Breast epithelium (tissue), 4 donors: ENCODE measurements at places on chromosomes 5 and 9.

- H3K4me1 ChIP-seq = no peaks in the 10 kb centered on the region
- H3K4me3 ChIP-seq = no peak overlapping the region
- DNase-seq = no peak
- H3K36me3 ChIP-seq = no peaks in the 10 kb centered on the region
- H3K27ac ChIP-seq = no peak overlapping the region
Observed at GRCh38 chr9:27421577-27421976, 102.5 kb upstream of the IFNK start.

- H3K27ac ChIP-seq = no peak overlapping the region
- H3K4me3 ChIP-seq = no peak overlapping the region
- no peaks in the 10 kb centered on the region for H3K4me1 ChIP-seq
- H3K27me3 ChIP-seq = no peaks in the 10 kb centered on the region
- H3K36me3 ChIP-seq = no peaks in the 10 kb centered on the region
Observed at GRCh38 chr9:120755810-120756434, 37.3 kb downstream of the FBXW2 start.

DNA sequence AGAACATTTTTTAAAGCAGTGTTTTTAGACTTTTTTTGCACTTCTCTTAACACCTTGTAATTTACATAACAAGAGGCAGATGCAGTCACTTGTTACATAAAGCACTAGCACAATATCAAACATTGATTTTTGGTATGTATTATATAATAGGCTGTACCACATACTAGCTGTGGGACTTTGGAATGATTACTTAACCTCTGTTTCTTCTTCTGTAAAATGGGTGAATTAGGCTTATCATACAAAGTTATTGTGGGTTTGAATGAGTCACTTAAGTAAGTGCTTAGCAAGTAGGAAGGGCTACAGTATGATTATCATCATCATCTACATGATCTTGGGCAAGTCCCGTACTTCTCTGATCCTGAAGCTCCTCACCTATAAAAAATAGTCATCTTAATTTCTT, 2.1 kb downstream of the FAM81B start:
- no peaks in the 10 kb centered on the region for H3K36me3 ChIP-seq
- H3K4me3 ChIP-seq = no peak overlapping the region
- no peak for DNase-seq
- no peaks in the 10 kb centered on the region for H3K4me1 ChIP-seq
- no peaks in the 10 kb centered on the region for H3K27me3 ChIP-seq

DNA sequence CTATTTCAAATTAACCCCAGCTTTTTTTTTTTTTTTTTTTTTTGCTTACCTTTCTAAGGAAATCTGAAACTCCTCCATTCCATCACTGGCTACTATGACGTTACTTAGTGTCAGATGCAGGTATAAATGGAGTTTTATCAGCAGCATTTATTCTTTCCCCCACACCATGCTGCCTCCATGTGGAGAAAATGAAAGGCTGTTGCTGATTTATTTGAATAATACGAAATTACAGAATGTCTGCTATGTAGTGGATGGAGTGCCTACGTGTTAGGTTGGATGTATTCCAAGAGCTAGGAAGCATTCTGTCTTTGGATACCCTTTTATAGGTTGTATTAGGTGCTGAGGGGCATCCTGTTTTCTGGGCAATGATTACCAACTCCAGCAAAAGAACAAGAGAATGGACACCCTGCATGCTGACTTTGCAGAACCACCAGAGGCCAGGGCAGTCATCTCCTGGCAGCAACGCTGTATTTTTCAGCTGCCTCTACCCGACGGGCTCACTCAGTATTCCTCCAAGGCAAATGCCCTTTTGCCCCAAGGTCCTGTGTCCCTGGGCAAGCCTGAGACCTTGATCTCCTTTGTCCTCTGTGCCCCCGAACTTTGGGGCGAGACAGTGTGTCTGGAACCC, 199.5 kb downstream of the ALDH1A1 start:
- H3K4me3 ChIP-seq = no peak overlapping the region
- H3K36me3 ChIP-seq = no peaks in the 10 kb centered on the region
- no peaks in the 10 kb centered on the region for H3K4me1 ChIP-seq
- no peak overlapping the region for H3K27ac ChIP-seq
- no peaks in the 10 kb centered on the region for H3K27me3 ChIP-seq

DNA sequence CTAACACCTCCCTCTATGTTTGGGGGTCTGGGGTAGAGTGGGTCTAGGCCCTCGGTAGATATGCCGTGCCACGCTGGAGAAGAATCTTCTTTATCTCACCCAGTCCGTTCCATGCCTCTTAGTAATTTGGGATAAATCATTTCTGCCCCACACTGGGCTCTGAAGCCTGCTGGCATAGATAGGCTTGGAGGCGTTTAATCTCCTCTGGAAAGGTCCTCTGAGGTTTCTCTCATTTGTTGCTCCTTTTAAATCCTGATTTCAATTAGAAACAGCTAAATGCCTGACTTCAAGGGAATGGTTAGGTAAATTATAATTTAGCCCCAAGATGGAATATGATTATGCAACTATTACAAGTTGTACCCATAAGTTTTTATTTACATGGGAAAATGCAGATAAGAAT, 57.8 kb upstream of the AKNA start:
- no peak overlapping the region for H3K27ac ChIP-seq
- H3K27me3 ChIP-seq = no peaks in the 10 kb centered on the region
- H3K4me1 ChIP-seq = no peaks in the 10 kb centered on the region
- DNase-seq = no peak
- no peak overlapping the region for H3K4me3 ChIP-seq

GRCh38 chr5:171867786-171868185, 82.2 kb downstream of the SMIM23 start:
- DNase-seq = no peak
- H3K4me3 ChIP-seq = no peak overlapping the region
- H3K36me3 ChIP-seq = no peaks in the 10 kb centered on the region
- H3K27me3 ChIP-seq = no peaks in the 10 kb centered on the region
- no peak overlapping the region for H3K27ac ChIP-seq

GRCh38 chr9:113711251-113711650, 164.9 kb upstream of the ZNF618 start:
- H3K27ac ChIP-seq = no peak overlapping the region
- DNase-seq = no peak
- H3K36me3 ChIP-seq = no peaks in the 10 kb centered on the region
- H3K4me1 ChIP-seq = no peaks in the 10 kb centered on the region

DNA sequence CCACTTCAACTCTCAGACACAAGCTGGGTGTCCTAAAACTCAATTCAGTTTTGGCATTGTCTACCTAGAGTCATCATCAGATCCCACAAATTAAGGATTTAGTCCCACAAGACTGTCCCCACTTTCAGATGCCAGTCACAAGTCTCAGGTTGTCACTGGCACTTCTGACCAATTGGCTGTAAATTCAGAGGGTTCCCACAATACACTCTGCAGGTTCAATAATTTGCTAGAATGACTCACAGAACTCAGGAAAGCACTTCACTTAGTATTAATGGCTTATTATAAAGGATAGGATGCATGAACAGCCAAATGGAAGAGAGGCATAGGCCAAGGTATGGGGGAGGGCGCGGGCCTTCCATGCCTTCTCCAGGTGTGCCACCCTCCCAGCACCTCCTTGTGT, 209.1 kb downstream of the SREK1 start:
- no peaks in the 10 kb centered on the region for H3K27me3 ChIP-seq
- no peaks in the 10 kb centered on the region for H3K36me3 ChIP-seq
- H3K4me1 ChIP-seq = no peaks in the 10 kb centered on the region
- H3K4me3 ChIP-seq = no peak overlapping the region

DNA sequence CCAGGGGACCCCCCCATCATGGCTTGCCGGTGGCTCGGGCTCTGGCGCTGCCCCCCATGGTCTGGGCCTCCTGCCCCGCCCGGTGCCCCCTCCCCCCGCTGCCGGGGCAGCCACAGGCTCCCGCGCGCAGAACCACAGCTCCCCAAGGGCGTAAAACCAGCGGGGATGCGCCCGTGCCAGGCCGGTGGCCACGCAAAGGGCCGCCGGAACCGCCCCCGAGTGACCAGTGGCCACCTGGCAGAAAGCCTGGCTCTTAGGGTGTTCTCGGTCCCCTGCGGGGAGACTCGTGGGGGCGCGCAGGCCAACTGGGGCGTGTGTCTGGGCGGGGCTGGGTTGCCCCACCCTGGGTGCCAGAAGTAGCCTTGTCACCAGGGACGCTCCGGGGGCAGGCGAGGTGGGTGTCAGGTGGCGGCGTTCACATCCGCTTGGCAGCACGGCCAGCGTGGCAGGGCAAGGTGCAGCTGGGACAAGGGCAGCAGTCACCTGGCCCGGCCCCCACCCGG, 515 bp upstream of the AGPAT2 start:
- no peaks in the 10 kb centered on the region for H3K36me3 ChIP-seq
- H3K4me3 ChIP-seq = peak overlapping the region; percentile 86
- peaks cover 8% of the 10 kb centered on the region for H3K4me1 ChIP-seq

DNA sequence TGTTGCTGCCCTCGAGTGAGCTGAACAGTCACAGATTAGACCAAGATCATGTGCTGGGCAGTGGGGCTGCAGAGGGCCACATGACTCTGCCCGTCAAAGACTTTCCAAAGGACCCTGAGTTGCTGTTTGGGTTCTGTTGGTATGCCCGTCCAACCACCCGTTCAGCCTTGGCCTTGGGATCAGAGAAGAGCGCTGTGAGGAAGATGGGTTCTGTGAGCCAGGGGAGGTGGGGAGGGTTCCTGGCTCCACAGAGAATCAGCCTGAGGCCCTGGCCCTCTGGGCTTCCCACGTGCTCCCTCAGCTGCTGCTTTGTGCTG, 72.6 kb downstream of the RGS3 start:
- no peaks in the 10 kb centered on the region for H3K27me3 ChIP-seq
- DNase-seq = no peak
- no peak overlapping the region for H3K4me3 ChIP-seq
- no peak overlapping the region for H3K27ac ChIP-seq
- no peaks in the 10 kb centered on the region for H3K4me1 ChIP-seq

GRCh38 chr9:26508897-26509296, 383.7 kb downstream of the CAAP1 start:
- H3K27me3 ChIP-seq = no peaks in the 10 kb centered on the region
- H3K4me3 ChIP-seq = no peak overlapping the region
- H3K4me1 ChIP-seq = no peaks in the 10 kb centered on the region
- H3K36me3 ChIP-seq = no peaks in the 10 kb centered on the region

- H3K27me3 ChIP-seq = no peaks in the 10 kb centered on the region
- H3K36me3 ChIP-seq = no peaks in the 10 kb centered on the region
- no peaks in the 10 kb centered on the region for H3K4me1 ChIP-seq
- H3K27ac ChIP-seq = peak overlapping the region; percentile 50
- DNase-seq = peak; percentile 23
- H3K4me3 ChIP-seq = peak overlapping the region; percentile 39
Observed at GRCh38 chr9:129677456-129677855, 12.0 kb downstream of the PRRX2 start.

DNA sequence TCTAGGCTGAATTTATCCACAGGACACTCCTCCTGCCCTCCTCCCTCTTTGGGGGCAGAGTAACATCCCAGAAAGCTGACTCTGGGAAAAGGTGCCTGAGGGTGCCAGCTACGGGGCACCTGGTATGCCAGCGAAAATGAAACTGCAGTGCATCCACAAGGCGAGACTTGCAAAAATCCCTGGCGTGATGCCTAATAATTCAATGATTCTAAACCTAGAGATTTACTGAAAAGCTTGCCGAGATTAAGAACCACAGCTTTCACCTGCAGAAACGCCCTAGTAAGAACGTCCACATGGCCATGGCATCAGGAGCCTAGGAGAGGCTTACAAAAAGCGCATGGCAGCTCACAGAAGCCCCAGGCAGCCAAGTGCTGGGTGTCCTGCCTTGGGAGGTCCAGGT, 20.9 kb downstream of the CCNJL start:
- peaks cover 9% of the 10 kb centered on the region for H3K4me1 ChIP-seq
- no peaks in the 10 kb centered on the region for H3K27me3 ChIP-seq
- peak overlapping the region; percentile 14 for H3K27ac ChIP-seq
- DNase-seq = peak; percentile 7
- H3K36me3 ChIP-seq = no peaks in the 10 kb centered on the region

DNA sequence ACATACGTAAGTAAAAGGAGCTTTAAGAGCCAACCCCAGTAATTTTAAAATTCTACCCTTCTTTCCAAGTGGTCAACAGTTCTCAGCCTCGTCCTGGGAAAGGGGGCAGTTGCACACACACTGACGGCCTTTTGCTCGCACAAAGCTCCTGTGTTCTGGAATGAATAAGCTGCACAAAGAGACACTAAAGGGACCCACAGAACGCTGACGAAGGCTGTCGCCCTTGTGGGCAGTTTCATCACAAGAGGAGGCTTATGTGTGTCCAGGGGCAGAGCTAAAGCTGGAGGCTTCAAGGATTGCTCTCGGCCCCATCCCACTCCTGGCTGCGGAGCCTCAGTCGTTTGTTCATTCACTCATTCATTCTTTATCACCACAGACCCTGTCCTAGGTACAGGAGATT, 67.0 kb upstream of the NEK6 start:
- H3K4me1 ChIP-seq = no peaks in the 10 kb centered on the region
- H3K36me3 ChIP-seq = no peaks in the 10 kb centered on the region
- H3K27ac ChIP-seq = no peak overlapping the region
- no peaks in the 10 kb centered on the region for H3K27me3 ChIP-seq
- no peak for DNase-seq
